Stimulated activated CD4-positive, alpha-beta T cell treated with anti-CD3 and anti-CD28 coated beads, TNF-alpha, amount 100 ng/mL, for 48 hours (primary cell): ENCODE measurements at places on chromosomes 11 and 22.

GRCh38 chr11:56396047-56396446, 16.4 kb upstream of the OR5AL1 start:
- no peak for DNase-seq

DNA sequence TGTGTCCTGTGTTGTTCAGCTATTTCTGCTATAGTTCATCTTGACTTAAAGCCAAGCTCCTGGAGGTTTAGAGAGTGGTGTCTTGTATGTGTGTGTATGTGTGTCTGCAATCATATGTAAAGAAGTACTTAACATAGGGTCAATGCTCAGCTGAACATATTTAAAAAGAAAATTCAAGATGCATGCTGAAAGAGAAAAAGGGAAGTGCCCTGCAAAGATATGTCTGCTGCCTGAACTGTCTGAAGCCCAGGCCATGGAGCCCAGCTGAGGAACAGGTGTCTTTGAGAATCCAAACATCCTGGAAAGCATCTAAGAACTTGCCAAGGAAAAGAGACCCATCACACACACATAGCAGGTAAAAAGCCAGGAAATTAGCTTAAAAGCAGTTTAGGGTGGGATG, 6.6 kb downstream of the TCN1 start:
- DNase-seq, result no peak

DNA sequence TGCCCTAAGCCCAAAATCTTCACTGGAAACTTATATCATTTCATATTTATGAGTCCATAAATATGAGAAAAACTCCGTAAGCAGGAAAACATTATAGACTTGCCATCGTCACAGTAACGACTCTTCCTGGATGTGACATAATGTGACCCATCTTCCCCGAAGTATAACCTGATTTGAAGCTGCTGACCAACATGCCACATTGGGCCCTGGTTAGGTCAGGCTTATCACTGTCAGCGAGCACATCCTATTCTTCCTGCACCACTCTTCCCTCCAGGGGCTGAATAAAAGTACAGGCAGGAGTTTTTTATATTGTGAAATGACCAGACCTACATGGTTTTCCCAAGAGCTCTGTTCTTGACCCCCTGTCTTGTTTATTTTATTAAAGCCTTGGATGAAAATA, 12.1 kb upstream of the BLID start:
- no peak for DNase-seq

DNA sequence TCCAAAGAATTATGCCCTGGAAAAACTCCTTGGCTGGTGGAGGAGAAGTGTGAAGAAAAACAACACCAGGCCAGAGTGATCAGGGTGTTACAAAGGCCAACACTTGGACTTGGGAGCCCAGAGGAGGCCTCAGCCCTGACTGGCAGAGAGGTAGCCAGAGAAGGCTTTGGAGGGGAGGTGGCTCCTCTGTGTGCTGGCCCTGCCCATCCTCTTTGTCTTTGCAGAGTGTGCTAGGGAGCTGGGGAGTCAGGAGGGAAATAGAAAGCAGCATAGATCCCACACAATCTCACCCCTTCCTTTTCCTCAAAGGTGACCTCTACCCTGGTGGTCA, 12.0 kb upstream of the P2RY6 start:
- no peak for DNase-seq

GRCh38 chr11:131592734-131593133, 222.3 kb downstream of the NTM start:
- no peak for DNase-seq

DNA sequence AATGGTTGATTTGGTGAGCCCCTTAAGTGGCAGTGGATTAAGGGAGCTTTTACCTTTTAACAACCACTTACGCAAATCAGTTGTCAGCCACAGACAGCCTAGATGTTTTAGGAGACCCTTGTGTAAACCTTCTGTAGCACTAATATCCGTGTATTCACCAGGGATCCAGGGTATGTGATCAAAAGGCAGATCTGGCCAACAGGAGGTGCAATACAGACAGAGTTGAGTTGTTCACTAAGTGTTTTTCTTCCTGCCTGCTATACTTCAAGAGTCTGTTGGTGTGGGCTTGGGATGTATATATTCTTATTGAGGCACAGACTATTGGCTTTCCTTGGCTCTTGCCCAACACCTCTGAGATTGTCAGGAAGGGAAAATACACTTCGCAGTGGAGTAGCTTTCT, 175.1 kb downstream of the FAT3 start:
- no peak for DNase-seq

DNA sequence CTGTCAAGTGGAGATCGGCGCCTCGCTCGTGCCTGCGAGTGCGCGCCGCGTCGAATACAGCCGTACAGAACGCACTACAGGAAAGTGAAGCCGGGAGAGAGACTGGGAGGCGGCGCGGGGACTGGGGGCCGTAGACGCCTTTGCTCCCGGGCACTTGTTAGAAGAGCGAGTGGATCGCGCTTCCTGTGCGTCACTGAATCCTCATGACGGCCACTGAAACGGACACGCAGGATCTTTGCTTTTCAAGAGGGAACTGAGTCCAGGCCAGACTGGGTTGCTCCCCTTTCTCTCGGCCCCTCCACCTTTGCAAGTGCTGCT, 314 bp downstream of the RIC8A start:
- no peak for DNase-seq

- DNase-seq, result no peak
Measured at GRCh38 chr11:12642040-12642439, 32.2 kb upstream of the TEAD1 start.

GRCh38 chr11:75146711-75147110, 4.2 kb upstream of the SLCO2B1 start:
- DNase-seq, result no peak

DNA sequence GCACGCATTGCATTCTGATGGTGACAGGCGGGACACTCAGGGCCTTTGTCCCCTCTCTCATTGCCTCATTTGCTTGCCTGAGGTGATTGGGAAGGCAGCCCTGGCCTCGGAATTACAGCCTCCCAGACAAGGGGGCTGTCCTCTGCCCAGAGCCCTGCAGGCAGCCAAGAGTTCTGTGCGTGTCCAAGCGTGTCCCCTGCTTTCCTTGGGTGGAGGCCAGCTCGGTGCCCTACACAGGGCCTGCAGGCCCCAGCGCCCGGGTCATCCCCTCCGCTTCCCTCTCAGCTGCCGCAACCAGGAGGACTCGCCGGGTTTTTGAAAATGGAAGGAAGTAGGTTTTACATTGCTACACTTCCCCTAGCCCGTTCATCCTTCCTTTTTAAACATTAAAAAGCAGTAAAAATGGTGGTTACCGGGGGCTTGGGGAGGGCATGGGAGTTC, 1.9 kb downstream of the GRAMD4 start:
- no peak for DNase-seq

DNA sequence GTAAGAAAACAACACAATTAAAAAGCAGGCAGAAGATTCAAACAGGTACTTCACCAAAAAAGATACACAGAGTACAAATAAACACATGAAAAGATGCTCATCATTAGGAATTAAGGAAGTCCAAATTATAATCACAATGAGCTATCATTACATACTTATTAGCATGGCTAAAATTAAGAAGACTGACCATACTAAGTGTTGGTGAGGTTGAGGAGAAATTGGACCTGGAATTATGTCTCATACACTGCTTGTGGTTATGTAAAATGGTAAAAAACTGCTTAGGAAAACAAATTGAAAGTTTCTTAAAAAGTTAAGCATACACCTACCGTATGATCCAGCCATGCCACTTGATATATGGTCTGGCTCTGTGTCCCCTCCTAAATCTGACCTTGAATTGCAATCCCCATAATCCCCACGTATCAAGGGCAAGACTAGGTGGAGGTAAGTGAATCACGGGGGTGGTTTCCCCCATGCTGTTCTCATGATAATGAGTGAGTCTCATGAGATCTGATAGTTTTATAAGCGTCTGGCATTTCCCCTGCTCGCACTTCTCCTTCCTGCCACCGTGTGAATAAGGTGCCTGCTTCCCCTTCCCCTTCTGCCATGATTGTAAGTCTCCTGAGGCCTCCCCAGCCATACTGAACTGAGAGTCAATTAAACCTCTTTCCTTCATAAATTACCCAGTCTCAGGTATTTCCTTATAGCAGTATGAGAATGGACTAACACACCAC, 4.8 kb downstream of the SAAL1 start:
- no peak for DNase-seq

DNA sequence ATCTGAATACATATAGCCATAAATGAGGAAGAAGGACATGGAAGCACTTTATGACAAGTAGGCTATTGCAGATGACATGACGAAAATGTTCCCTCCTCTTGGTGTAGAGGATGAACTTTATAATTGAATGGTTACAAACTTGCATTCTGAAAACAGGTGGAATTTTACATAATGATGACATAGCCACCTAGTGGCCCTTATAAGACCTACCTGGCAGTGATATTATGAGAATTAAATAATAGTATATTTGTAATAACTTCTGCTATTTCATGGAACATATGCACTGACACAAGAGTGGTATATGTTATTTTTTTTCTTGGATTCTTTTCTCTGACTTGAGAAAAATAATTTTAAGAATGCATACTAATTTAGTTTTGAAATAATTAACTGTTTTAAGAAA, 22.9 kb downstream of the TRIM22 start:
- DNase-seq, result no peak

- no peak for DNase-seq
Measured at GRCh38 chr11:24509114-24509513, 12.3 kb downstream of the LUZP2 start.

GRCh38 chr22:46742576-46743221, 4.6 kb upstream of the CERK start:
- DNase-seq, result no peak

GRCh38 chr11:65223011-65223410, 38.8 kb upstream of the POLA2 start:
- no peak for DNase-seq

DNA sequence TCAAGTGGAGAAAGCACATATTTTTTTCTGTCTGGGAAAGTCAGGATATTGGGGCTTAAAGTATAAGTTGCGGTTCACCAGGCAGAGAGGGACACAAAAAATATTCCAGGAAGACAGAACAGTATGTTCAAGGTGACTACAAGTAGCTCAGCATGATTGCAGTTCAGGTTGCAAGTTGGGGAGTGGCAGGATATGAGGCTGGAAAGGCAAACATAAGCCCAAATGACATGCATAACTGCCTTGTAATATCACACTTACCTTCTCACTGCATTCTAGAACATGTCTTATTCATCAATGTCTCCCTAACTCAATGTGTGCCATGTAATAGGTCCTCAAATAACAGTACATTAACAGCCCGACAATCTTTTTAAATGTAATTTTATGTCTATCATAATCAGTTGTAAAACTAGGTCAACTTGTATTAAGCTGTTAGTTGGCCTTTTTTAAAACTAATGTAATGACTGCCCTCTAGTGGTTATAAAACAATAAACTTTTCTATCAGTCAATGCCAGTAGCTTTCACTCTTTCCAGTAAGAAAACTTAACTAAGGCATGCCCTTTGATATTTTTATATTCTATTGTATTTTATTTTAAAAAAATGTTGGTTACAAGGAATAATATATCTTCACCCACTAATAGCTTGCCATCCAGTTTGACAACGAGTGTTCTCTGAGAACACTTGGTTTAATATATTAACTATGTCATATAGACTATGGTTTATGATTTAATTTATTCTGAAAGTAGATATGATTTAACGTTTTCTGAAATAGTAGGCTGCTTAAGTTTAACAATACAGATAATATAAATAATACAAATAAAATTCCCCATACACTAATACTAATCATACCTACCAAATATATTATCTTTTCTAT, 39.4 kb upstream of the CFAP300 start:
- no peak for DNase-seq

DNA sequence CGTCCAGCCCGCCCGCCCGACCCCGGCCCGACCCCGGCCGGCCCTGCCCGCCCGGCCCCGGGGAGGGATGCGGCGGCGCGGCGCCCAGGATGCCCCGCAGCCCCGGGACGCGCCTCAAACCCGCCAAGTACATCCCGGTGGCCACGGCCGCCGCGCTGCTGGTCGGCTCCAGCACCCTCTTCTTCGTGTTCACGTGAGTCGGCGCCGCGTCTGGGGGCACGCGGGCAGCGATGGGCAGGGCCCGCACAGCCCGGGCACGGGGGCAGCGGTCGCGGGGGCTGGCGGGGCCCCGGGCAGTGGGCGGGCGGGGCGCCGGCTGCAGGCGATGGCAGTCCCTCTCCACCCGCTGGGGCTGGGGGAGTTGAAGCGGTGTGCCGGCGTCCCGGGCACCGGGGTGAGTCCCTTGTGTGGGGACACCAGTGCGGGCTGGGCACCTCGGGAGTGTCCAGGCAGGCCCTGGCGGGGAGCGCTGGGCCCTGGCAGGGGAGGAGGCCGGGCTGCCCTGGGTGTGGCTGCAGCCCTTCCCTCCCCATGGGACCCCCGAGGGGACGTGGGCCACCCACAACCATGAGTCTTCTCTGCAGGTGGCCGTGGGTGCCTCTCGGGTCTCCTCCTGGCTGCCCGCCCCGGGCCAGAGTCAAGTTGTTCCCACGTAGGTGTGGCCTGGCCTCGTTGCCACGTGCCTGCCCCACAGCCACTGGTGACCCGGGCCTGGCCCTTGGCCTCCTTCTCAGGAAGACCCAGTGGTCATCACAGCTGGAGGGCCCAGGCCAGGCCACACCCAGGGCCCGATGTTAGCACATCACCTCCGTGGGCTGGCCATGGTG, 468 bp downstream of the ZDHHC8 start:
- DNase-seq, result no peak

DNA sequence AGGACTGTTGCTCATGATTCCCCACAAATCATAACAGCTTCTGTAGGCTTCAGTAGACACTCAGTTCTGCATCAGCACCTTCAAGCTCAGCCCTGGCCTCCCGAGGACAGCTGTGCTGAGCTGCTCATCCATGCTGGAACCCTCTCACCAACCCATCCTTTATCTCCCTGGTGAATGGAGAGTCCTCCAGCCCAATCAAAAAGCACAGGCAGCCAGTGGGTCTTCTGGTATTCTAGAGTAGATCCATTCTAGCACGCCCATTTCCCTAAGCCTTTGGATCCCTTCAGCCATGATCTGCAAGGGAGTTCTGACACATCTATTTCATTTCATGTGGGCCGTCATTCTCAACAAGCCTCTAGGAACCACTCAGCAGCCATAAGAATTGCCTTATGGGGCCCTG, 44.6 kb upstream of the SPATA19 start:
- no peak for DNase-seq

GRCh38 chr22:35134637-35135036, 68.7 kb downstream of the ISX start:
- no peak for DNase-seq

DNA sequence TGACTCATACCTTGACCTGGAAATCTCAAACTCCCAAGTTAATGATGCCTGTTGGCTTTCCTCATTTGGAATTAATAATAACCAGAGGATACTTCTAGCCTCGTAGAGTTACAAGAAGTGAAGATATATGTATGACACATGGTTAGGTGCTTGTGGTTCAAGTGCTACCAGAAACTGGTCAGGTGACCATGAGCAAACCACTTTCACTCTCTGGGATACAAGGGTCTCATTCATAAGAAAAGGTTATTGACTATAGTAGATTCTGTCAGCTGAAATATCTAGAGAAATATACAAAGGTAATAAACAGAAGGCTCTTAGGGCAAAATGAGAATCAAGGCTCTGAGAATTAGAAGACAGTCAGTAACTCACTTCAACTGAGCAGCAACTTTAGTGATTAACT, 233.3 kb downstream of the KCNA4 start:
- no peak for DNase-seq
